CD4-positive, alpha-beta memory T cell (primary cell): ENCODE measurements at places on chromosomes 2 and 18.

GRCh38 chr2:113236367-113237159 is 42.2 kb downstream of the PAX8 start:
- no peak for DNase-seq

GRCh38 chr2:27485496-27485895 is 4.0 kb downstream of the IFT172 start:
- DNase-seq = no peak

- DNase-seq = no peak
These were observed 415.9 kb downstream of the SLC4A3 start for GRCh38 chr2:220043155-220043989.

GRCh38 chr2:215594766-215595165 is 158.9 kb upstream of the FN1 start:
- DNase-seq = no peak

- DNase-seq = no peak
These were observed 84.1 kb upstream of the CTNNA2 start for GRCh38 chr2:79428745-79429144.

DNA sequence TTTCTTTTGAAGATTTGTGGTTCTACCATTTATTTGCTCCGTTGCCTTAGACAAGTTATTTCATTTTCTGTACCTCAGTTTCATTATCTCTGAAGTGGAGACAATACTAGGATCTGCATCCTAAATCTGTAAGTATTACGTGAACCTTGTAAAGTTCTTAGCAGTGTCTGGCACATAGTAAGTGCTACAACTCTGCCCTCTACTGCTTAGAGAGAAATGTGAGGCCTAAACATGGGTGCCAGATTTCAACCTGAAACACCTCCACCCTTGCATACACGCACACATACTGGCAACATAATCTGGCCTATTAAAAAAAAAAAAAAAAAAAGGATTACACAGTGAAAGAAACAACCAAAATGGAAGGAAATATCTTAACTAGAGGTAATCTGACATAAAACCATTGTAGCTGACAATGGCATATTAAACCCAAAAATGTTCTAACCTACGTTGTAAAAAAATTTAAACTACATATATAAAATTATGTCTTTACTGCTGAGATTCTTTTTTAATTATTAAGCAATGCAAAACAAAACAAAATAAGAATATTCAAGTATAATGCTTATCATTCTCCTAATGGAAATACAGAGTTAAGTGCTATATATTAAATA is 132.6 kb downstream of the MAP2 start:
- DNase-seq = no peak

DNA sequence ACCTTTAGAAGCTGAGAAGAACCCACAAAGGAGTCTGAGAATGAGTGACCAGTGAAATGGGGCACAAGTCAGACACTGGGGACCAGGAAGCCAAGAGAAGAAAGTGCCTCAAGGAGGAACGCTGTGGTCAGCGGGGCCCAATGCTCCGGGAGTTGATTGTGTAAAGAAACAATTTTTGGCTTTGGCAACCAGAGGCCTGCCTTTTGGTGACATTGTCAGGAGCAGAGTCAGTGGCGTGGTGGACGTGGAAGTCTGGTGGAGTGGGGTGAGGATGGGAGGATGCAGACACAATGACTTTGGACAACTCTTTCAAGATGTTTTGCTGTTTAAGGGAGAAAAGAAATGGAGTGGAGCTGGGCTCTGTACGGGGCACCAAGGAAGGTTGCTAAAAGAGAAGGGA is 100.2 kb upstream of the SEC11C start:
- DNase-seq = no peak
